ENCODE measurements at places on chromosomes 4 and X.
A peak's percentile ranks its signal among the peaks of the same experiment; 100 is the strongest.

DNA sequence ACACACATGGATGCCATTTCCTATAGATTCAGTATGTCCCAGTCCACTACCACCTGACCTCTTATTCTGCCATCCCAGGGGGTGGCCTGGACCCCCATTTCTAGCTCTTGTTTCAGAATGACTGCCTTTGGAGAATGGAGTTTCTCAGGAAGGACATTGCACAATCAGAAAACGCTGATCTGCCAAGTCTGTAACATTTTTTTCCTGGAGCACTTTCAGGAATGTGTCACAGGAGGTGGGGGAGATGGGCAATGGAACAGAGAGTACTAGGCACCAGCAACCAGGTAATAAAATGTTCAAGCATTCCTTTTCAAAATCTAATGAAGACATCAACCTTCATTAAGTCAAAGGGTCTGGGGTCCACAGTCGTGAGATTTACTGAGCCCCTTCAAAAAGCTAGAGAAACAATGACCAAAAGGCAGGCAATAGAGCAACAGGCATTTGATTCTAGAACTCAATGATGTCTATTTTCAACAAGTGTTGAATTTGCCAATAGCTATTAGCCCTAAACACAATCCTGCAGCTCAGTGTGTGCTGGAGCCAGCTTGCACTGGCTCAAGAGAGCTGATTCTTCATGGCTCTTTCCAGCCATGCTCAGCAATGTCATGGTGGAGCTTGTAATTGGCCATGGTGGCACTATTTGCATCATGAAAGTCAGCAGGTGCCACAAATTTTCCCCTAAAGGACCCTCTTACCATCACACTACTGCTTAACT lies 87.1 kb downstream of the KDR start:
- DNase-seq: no peak

DNA sequence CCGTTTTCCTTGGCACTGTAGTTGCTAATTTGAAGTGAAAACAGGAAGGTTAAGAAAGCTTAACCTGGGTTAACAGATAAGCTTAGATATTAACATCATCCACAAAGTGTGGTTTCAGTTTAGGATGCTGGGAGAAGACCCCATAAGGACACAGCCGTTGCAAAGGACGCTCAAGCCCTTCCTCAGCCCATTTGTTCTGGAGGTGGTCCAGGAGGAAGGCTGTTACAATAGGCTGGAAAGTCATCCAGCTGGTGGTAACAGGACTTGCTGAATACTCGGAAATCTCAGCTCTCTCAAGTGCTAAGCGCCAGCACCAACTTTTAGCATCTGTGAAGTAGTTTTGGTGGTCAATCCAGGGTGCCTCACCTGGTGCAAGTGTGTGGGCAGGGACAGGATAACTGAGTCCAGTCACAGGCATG lies 14.2 kb downstream of the CHST7 start:
- DNase-seq: no peak

DNA sequence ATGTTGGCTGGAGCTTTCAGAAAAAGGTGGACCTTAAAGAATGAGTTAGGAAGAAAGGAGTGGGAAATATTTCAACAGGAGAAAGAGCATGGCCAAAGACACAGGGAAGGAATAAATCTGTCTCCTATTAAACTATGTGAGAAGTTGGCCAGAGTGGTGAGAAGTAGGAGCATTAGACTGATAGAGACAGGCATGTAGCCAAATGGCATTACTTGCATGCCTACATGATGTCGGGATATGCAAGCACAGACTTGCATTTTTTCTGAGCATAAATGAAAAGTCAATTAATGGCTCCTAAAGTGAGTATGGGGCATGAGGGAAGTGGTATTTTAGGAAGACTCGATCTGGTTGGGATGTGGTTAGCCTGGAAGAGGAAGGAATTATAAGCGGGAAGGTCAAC lies 279.6 kb upstream of the PITX2 start:
- DNase-seq: peak; percentile 8

GRCh38 chrX:110395877-110396276 lies 37.2 kb downstream of the RTL9 start:
- no peak for DNase-seq

DNA sequence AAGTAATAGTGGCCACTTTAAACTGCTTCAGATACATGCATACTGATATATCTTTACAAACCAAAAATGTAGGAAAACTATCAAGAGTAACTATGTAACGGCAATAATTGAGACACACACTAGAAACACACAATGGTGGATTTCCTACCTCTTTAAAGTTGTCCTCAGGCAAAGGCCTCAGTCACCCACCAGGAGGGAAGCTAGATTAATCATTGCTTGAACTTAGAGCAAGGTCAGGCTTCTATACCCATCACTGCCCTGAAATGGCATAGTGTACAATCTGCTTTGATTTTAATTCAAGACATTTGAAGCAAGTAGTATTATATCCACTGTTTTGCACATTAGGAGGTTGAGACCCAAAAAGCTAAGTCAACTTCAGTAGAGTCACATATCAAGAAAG lies 110.9 kb downstream of the AREG start:
- DNase-seq: no peak

DNA sequence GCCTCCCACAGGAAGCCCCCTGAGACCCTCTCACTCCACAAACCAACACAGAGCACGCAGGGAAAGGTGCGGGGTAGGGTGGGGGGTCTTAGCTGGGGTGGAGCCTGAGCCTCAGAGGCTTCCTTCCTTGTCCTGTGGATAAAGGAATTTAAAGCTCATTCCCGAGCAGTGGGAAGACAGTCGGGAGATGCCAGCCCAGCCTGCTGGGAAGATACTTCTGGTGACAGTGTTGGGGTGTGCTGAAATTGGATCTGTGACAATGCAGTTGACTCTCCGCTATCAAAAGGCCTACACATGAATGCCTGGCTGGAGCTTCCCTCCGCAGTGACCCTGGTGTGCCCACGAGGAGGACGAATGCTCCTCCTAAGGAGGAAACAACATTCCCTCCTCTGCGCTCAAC lies 45.5 kb downstream of the JAKMIP1 start:
- no peak for DNase-seq

Data from epithelial cell of prostate (primary cell).